Stimulated activated CD4-positive, alpha-beta T cell treated with anti-CD3 and anti-CD28 coated beads, Interleukin-2, amount 100 ng/mL, for 24 hours (primary cell): ENCODE measurements at places on chromosomes 4 and X.
A peak's percentile ranks its signal among the peaks of the same experiment; 100 is the strongest.

- no peak for DNase-seq
Measured at GRCh38 chr4:146244496-146244895, 30.2 kb downstream of the REELD1 start.

GRCh38 chr4:74874753-74875367 lies 58.1 kb upstream of the PARM1 start:
- DNase-seq: no peak

DNA sequence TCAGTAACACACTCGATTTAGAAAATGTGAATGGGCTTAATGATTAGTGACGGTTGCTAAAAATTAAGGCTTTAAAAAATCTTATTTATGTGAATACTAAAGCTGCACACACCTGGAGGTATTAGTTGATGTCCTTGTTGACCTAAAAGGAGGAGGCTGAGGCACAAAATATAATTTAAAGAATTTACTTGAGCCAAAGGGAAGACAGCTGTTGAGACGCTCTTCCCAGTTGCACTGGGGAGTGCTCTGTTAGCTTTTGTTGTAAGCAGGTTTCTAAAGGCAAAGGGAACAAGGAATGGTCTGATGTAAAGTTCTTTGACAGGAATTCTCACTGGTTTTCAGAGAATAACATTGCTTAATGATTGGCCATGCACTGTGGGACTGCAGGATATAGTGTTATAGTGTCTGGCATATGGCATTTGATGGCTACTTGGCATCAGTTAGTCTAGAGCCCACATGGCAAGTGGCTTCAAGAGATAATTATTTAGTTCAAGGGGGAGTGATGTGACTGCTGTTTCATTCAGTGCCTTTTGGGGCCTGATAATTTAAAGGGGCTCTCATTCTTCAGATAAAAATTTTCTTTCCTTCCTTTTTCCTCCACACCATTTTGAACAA lies 30.8 kb upstream of the PGM2 start:
- no peak for DNase-seq

DNA sequence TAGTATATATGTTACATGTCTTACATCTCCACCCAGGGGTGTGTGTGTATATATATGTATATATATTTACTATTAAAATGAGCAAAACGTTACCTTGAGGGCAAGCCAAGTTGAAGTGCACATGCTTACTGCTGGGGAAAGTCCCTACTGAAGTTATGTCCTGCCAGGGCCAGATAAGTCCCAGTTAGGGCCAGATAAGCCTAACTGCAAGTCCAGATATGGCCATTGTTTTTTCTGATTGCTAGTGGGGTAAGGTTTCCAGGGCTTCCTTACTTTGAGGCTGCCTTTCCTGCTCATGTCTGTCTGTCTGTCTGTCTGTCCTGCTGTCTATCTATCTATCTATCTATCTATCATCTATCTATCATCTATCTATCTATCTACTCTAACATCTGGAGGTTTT lies 19.3 kb upstream of the ZNF81 start:
- DNase-seq: no peak

GRCh38 chrX:101550362-101550750 lies at the start of gene ARMCX1:
ARMCX1 (plus strand) TSS chrX:101550547; CDS start chrX:101552931, 2,384 bp downstream.
- peak; percentile 44 for DNase-seq

DNA sequence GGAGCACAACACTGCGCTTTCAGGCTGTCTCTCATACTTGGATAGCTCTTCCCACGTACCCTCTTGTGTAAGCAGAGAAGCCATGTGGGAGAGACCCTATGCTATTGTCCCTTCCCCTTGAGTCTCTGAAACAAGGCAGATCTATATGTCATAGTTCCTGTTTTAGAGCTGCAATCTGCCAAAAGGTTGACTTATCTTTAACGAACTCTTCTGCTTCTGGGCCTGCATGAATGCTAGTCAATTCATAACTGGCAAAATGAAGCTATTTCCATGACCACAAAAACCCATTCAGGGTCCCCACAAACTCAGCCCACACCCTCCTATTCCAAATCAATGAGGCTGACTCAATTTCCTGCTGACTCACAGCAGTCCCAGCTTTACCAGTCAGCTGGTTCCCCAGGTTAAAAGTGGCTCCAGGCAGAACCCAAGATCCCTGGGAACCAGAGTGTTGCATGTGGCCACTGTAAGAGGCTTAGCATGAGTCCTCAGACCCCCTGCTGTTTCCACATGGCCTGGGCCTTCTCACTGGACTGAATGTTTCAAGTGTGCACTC lies 25.3 kb upstream of the SOD3 start:
- peak; percentile 1 for DNase-seq

- no peak for DNase-seq
Measured at GRCh38 chr4:83890231-83890630, 354.3 kb downstream of the GPAT3 start.

- no peak for DNase-seq
Measured at GRCh38 chr4:164134388-164134787, 619.5 kb upstream of the SMIM31 start.

- DNase-seq: no peak
Measured at GRCh38 chr4:152530600-152530999, 5.3 kb downstream of the FBXW7 start.

DNA sequence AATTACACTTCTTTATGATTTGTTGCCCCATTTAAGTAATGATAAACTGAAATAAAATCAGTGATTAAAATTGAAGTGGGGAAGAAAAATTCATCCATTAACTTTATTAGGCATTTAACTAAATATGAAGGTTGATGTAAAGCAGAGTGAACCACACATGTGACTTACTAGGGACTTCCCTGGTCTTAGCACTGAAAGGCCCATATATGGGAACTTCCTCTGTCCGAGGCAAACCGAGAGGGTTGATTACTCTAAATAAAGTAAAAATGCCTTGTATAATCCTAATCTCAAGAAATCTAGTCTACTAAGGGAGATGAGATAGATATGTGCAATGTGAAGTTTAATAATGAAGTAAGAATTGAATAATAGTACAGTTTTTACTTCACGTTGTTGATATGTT lies 403.9 kb upstream of the RPS6KA3 start:
- no peak for DNase-seq

DNA sequence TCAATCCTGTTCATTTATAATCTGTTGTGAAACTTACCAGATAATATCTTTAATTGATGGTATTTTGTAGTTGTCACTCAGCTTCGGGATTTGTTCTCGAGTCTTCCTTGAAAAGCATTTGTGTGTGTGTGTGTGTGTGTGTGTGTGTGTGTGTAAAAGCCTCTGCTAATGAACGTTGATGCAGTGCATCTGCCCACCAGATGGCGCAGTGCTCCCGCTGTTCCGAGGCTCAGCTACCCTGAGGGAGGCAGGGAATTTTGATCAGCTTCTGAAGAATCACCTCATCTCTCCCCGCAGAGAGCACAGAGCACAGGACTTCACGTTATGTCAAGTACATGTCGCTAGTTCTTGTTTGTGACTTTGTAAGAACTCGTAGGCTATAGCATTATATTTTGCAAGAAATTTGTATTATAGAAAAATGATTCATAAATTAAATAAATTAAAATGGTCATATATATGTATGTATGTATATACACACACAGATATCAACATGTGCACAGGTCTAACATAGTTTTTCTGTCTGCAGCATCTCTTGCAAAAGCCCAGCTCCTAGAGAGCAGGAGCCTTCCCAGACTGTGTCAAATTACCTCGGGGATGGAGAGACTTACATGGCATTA lies 316.7 kb upstream of the IGFBP7 start:
- DNase-seq: peak; percentile 59

DNA sequence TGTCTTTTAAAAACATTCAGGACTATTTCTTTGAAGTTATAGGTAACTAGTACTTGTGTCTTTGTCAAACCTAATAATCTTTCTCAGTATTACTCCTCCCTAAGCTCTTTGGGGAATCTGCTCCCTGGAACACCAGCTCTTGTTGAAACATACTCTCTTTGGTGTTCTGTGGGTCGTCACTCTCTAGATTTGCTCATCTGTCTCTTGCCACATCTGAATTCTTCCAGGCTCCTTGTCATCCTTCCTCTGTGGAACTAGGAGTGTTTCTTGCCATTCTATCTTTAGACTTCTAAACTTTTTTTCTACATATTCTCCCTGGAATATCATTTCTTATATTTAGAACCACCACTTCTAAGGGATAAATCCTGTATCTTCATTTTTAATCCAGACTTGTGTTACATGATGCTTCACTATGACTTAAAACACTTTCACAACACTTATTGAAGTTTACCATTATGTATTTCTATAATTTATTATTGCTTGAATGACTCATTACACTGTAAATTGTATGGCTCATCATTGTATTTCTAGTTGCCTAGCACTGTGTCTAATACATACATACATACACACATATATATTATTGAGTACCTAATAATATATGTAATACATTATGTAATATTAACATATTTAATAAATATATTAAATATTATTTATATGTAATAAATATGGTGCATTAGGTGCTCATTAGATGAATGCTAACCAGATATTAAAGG lies 186.1 kb downstream of the TMA16 start:
- no peak for DNase-seq

- no peak for DNase-seq
Measured at GRCh38 chrX:153800177-153800722, 5.8 kb downstream of the SSR4 start.

- no peak for DNase-seq
Measured at GRCh38 chr4:153335665-153336064, 8.8 kb upstream of the MND1 start.

GRCh38 chr4:90603540-90603939 lies 476.3 kb downstream of the CCSER1 start:
- no peak for DNase-seq

DNA sequence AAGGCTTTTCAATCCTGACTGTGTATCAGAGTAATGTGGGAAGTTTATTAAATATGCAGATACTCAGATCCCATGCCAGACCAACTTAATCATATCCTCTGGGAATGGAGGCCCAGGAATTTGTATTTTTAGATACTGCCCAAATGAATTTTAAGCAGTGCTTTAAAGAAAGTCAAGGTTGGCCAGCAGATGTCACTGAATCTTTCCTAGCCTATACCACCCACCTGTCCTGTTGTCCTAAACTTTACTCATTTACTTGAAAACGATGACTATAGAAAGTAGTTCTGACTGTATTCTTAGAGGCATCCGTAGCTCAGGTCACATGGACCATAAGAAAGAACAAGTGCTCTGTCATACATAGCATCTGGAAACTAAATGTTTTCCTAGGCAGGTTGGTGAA lies 79.9 kb downstream of the AMOT start:
- DNase-seq: no peak

DNA sequence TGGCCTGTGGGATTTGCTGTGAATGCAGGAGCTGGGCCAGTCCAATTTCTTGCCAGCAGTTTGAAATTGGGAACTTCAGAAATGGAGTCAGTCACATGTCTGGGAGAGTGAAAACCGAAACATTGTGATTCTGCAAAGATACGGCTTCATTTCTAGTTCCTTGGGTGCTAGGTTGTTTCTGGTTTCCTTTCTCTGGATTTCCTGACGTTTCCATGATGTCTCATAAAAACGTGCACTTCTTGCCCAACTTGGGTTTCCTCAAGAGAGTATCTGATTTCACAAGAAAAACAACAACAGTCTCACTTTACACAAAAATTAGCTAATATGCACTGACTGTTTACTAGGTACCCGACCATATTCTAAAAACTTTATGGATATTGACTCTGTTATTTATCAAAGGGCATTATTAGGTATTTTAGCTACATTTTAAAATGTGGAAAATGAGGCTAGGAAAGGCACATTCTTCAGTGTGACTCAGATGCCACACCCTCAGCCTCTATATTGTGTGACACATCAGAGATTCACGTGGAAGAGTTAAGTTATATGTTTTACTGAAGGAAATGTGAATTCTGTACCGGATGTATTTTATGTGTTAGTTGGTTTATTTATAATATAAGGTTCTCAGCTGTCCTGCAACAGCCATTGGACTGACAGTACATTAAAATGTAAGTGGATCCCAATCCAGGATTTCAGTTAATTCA lies 225.0 kb upstream of the PUDP start:
- DNase-seq: no peak

DNA sequence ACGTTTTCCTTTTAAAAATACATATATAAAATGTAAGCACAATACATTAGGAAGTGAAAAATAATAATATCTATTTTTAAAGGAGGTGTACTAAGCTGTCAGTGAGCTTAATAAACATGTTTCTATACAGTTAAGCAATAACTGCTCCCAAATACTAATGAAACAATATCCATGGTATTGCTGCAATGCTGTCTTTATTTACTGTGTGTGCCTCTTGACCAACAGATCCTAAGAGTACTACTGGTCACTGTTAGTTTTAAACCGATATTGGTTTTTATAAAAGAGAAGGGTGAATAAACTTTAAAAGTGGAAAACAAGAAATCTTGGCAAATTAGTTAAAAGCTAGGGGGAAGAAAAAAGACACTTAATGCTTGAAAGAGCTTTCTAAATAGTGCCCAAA lies 1029.0 kb downstream of the FSTL5 start:
- DNase-seq: no peak

- DNase-seq: no peak
Measured at GRCh38 chrX:85851418-85851817, 195.9 kb downstream of the CHM start.

DNA sequence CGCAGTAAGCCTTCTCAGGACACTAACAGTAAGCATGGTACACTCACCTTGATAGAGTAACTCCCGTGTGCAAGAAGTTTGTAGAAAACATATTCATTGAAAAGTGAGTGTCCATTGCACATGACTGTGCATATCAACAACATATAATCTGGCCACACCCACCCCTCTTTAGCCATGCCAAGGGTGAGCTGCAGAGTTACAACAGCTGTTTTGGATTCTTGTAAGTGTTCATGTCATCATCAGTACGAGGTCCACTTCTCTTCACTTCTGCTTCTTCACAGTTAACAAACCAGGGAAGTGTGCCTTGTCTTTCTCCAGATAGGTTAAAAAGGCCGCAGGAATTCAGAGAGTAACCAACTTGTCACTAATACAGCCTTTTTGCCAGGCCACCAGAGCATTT lies 116.6 kb downstream of the IRF2 start:
- no peak for DNase-seq

DNA sequence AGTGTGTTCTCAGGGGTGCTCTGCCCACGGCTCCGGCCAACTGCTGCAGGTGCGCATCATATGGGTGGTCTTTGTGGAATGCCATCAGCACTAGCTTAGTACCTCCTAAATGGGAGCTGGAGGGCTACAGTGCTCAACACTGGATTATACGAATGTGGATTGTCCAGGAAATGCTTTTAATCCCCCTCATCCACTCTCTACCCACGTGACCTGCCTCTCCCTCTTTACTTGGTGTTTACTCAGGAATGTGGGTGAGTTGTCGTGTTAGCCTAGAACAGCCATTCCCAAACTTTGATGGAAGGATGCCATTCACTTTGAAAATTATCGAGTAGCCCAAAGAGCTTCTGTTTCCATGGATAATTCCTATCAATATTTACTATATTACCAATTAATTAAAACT lies 150.8 kb downstream of the PTTG2 start:
- no peak for DNase-seq

GRCh38 chr4:41681054-41681453 lies 67.5 kb downstream of the PHOX2B start:
- DNase-seq: no peak

DNA sequence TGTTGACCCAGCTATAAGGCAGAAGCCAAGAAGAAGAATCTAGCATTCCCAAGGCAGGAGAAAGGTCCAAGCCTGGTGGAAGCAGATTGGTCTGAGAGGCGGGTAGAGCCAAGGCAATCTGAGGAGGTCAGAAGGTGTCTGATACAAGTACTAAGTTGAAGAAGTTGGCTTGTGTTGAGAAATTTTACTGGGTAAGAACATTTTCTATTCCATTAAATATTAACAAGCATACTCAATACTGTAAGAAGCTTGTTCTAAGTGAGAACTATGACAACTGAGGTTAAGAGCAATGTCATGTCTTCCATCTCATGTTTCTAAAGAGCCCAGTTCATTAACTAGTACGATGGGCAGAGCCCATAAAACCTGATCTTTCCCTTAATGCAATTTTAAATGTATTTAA lies 75.0 kb downstream of the FAM13A start:
- DNase-seq: no peak

- DNase-seq: no peak
Measured at GRCh38 chr4:30920043-30920442, 199.9 kb downstream of the PCDH7 start.
